ENCODE measurements at places on chromosomes 1 and 21.

DNA sequence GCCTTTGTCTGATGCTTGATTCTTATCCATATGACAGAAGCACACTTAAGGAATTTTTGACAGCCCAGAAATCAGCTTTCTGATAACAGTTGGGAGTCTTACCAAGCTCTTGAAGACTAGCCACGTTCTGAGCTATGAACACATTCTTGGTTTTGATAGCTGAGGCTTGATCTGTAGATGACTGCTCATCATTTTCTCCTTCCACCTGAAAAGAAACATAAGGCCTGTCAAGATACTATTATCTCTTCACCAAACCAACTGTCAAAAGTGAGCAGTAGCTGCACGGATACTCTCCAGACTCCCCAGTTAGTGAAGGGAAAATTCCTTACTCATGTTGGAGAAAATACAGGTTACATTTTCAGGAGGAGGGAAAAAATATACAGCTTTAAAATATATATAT, 12.2 kb downstream of the UBR4 start:
- no peak for DNase-seq

GRCh38 chr1:211918843-211919414, 88.4 kb upstream of the LPGAT1 start:
- DNase-seq = no peak

GRCh38 chr1:82861749-82862148, 1061.0 kb downstream of the ADGRL2 start:
- no peak for DNase-seq

GRCh38 chr21:37043818-37044217, 29.1 kb downstream of the PIGP start:
- DNase-seq = no peak

DNA sequence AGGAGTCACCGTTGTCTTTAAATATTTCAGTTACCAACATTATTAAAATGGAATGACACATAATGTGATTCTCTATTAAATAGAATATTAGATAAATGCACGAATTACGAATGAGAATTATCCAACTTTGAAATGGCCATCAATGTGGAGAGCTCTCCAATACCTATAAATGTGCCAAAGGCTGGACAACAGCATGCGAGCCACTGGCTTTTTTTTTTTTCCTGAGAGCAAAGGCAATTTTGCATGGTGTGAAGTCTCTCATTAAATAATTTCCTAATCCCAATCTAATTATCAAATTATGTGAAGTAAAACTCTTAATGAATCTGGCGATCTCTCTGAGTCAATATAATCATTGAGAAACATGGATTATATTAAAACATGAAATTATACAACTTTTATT, 113.5 kb downstream of the KCNT2 start:
- DNase-seq = no peak

- DNase-seq = no peak
These were observed 85.2 kb upstream of the ACTL8 start for GRCh38 chr1:17669866-17670451.

- peak; percentile 90 for DNase-seq
These were observed 153.3 kb downstream of the TOMM20 start for GRCh38 chr1:234975122-234975940.

- no peak for DNase-seq
These were observed 222.1 kb downstream of the GRIK1 start for GRCh38 chr21:29717659-29718058.

- no peak for DNase-seq
These were observed 2.2 kb upstream of the TMEM51 start for GRCh38 chr1:15151377-15151806.

- no peak for DNase-seq
These were observed 2.6 kb downstream of the C1orf21 start for GRCh38 chr1:184389446-184389845.

DNA sequence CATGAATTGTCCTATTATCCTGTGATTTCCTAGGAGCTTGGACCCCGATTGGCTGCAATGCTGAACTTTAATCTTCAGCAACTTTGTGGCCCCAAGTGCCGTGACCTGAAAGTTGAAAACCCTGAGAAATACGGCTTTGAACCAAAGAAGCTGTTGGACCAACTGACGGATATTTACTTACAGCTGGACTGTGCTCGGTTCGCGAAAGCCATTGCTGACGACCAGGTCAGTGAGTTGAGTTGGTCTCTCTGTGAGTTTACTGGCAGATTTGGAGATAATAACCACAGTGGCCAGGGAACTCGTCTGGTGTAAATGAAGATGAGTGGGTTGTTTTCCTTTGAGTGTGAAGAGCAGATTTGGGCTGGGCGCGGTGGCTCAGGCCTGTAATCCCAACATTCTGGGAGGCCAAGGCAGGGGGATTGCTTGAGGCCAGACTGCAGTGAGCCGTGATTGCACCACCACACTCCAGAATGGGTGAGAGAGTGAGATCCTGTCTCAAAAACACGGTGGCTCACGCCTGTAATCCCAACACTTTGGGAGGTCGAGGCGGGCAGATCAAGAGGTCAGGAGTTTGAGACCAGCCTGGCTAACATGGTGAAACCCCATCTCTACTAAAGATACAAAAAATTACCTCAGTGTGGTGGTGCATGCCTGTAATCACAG, 39.1 kb upstream of the KIF1B start:
- no peak for DNase-seq

GRCh38 chr1:26959722-26960624, at the start of gene KDF1:
Gene KDF1, minus strand, starts transcription at chr1:26960468. Its CDS starts 8,088 bp downstream, at chr1:26952380.
- DNase-seq = peak; percentile 53
